ENCODE measurements at places on chromosomes 7 and 10. TPM values are rescaled to one million over a fixed set of nuclear protein-coding genes. Genes with fewer than 3 reads are reported as not detected.
A peak's percentile ranks its signal among the peaks of the same experiment; 100 is the strongest.

The MACC1 gene
- total RNA-seq, result not detected

The NEBL gene
- total RNA-seq, result not detected

The SAMD9L gene
- 8.2 TPM for total RNA-seq

The TRPV5 gene
- total RNA-seq, result not detected

The CALCR gene
- total RNA-seq, result not detected

The PALD1 gene
- 0.69 TPM for total RNA-seq

The LIPN gene
- not detected for total RNA-seq

The MYL7 gene
- not detected for total RNA-seq

The PKD2L1 gene
- not detected for total RNA-seq

The PDCD11 gene
- 50.1 TPM for total RNA-seq

The NRG3 gene
- total RNA-seq, result not detected

The ADIRF gene
- total RNA-seq, result not detected

- no peak overlapping the region for H3K27ac ChIP-seq
- DNase-seq, result no peak
- H3K27me3 ChIP-seq, result no peaks in the 10 kb centered on the region
- H3K4me1 ChIP-seq, result no peaks in the 10 kb centered on the region
- H3K4me3 ChIP-seq, result no peak overlapping the region
- peaks cover 56% of the 10 kb centered on the region for H3K36me3 ChIP-seq
These were observed 248.3 kb downstream of the EBF3 start for GRCh38 chr10:129715805-129716204.

GRCh38 chr10:71302874-71303568 lies 16.0 kb upstream of the SLC29A3 start:
- no peak overlapping the region for H3K4me3 ChIP-seq
- H3K36me3 ChIP-seq, result no peaks in the 10 kb centered on the region
- no peaks in the 10 kb centered on the region for H3K27me3 ChIP-seq
- peaks cover 2% of the 10 kb centered on the region for H3K4me1 ChIP-seq
- no peak overlapping the region for H3K27ac ChIP-seq
- no peak for DNase-seq

DNA sequence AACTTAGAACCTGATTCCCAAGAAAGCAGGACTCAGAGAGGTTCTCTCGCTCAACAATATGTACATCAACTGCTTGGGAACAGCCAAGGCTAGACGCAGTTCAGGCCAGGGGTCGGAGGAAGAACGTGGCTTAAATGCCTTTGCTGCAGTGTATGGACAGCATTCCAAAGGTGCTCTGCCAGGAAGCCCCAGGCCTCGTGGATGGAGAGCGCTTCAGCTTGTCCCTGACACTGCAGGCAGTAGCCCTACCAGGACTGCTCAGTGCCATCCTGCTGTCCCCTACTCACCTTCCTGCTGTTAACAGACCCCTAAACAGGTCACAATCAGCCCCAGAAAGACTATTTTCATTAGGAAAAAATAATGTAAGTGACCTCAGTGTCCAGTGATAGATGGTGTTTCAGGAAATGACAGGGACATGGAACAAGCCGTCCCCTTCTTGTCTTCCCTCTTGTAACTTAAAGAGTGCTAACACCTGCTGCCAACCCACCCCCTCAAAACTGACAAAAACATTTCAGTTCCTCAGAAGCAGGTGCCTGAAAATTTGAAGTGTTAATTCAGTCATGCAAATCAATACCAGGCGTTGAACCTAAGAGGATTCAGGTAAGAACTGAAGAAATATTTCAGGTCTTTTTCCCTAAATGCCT lies 16.5 kb downstream of the CREB3L2 start:
- H3K27ac ChIP-seq, result no peak overlapping the region
- H3K4me3 ChIP-seq, result no peak overlapping the region
- H3K4me1 ChIP-seq, result peaks cover 3% of the 10 kb centered on the region
- DNase-seq, result no peak
- peaks cover 26% of the 10 kb centered on the region for H3K36me3 ChIP-seq

DNA sequence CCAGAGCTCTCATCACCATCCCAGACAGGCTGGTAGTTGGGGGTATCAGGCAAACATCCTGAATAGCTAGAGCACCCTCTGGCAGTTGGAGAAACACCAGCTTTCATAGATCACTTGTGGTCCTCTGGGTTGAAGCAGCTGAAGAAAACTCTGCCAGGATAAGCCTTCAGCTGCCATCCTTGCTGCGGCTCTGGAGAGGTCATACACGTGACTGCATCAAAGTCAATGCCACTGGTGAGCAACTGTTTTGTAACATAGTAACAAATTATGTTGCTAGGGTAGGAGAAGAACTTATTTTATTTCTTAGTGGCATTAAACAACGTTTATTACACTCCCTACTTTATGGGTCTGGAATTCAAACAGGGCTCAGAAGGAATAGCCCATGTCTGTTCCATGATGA lies 19.2 kb upstream of the PANK1 start:
- no peaks in the 10 kb centered on the region for H3K36me3 ChIP-seq
- DNase-seq, result no peak
- H3K27me3 ChIP-seq, result no peaks in the 10 kb centered on the region
- no peak overlapping the region for H3K4me3 ChIP-seq
- no peaks in the 10 kb centered on the region for H3K4me1 ChIP-seq

GRCh38 chr10:84296091-84296981 lies 32.1 kb upstream of the CCSER2 start:
- H3K27ac ChIP-seq, result no peak overlapping the region
- H3K27me3 ChIP-seq, result peaks cover 3% of the 10 kb centered on the region
- no peak overlapping the region for H3K4me3 ChIP-seq
- DNase-seq, result no peak
- H3K4me1 ChIP-seq, result peaks cover 21% of the 10 kb centered on the region
- no peaks in the 10 kb centered on the region for H3K36me3 ChIP-seq

DNA sequence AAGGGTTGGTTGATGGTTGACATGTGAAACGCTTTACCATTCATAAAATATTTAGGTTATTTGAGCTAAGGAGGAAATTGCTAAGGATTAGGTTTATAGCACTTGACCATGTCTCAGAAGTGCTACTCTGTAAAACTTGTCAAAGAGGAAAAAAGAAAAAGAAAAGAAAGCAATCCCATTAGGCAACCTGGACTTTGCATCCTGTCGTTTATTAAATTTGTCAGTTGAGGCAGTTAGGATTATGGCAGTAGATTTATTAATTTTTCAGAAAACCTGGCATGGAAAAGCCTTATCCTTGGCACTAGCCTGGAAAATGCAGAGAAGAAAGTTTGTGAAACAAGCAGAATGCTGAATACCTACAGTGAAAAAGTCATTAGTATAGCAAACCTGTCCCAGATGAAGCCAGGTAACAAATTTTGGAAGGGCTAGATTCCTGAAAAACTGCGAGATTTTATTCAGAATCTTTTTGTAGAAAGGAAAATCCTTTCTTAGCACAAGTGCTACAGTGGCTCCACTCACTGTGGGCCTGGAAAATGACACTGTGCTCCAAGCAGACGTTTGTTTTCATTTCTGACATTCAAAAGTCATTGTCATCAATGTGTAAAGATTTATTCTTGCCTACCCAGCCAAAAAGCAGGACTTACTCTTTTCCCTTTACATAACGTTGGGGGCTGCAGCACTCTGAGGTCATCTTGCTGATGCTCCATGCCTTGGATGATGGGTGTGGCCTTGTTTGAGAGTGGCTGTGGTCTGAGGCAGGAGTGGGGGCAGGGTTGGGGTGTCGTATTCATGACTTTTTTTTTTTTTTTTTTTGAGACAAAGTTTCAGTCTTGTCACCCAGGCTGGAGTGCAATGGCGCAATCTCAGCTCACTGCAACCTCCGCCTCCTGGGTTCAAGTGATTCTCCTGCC lies 664.9 kb downstream of the SUGCT start:
- H3K27me3 ChIP-seq, result no peaks in the 10 kb centered on the region
- H3K27ac ChIP-seq, result no peak overlapping the region
- DNase-seq, result no peak
- H3K4me3 ChIP-seq, result no peak overlapping the region
- H3K36me3 ChIP-seq, result no peaks in the 10 kb centered on the region
- H3K4me1 ChIP-seq, result no peaks in the 10 kb centered on the region

DNA sequence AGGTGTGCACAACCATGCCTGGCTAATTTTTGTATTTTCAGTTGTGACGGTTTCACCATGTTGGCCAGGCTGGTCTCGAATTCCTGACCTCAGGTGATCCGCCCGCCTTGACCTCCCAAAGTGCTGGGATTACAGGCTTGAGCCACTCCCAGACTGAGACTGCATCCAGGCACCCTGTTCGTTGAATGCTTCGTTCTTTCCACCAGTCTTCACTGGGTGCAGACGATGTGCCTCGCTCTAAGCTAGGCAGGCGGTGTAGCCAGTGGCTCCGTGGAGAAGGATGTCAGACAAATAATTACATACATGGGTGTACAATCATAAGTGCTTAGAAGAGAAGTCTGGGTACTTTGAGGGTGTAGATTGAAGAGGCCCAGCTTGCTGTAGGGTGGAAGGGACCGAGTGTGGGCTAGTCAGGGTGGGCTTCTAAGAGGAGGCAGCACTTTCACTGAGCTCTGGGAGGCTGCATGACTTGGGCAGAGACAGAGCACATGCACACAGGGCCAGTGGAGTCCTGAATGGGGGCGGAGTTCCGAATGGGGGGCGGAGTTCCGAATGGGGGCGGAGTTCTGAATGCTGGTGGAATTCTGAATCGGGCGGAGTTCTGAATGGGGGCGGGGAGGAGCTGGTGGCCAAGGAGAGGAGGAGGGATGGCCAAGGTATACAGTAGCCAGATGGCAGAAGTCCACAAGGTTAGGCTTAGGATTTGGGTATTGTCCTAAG lies 74.3 kb downstream of the COL26A1 start:
- H3K36me3 ChIP-seq, result no peaks in the 10 kb centered on the region
- H3K27me3 ChIP-seq, result peaks cover 8% of the 10 kb centered on the region
- H3K4me1 ChIP-seq, result peaks cover 2% of the 10 kb centered on the region
- DNase-seq, result no peak

DNA sequence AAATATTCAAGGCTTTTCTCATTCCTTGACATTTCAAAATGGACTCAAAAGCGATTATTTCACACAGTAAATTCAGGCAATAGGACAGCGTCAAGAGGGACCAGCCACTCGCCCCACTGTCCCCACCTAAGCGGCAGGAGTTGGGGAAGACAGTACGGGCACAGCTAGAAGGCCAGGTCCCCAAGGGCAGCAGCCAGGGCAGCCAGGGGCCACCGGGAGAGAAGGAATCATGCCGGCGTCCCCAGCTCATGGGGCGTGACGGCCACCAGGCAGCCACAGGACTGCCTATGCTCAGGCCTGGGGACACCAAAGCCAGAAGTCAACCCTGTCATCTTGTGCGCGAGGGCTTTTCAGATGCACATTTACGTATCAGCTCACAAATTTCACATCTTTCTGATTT lies 225.7 kb upstream of the PPP2R2D start:
- H3K27me3 ChIP-seq, result peaks cover 5% of the 10 kb centered on the region
- no peaks in the 10 kb centered on the region for H3K4me1 ChIP-seq
- no peaks in the 10 kb centered on the region for H3K36me3 ChIP-seq
- DNase-seq, result no peak

GRCh38 chr10:10020945-10021344 lies 996.7 kb upstream of the CELF2 start:
- H3K4me1 ChIP-seq, result no peaks in the 10 kb centered on the region
- peaks cover 13% of the 10 kb centered on the region for H3K27me3 ChIP-seq
- H3K4me3 ChIP-seq, result no peak overlapping the region
- DNase-seq, result no peak

DNA sequence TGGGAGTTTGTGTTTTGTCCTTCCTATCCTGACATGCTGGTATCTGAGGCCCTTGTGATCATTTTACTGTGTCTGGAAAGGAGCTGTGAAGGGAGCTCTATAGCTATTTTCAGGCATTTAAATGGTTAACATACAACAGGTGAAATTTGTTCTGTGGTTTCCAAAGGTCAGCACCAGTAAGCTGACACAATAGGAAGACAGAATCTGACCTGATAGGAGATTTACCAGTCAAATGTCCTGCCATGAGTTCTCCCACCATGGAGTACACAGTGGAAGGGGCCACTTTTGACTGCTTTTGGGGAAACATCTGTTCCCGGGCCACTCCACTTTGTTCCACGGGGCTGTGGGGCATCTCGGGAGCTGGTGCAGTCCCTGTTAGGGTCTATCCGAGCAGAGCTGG lies 17.6 kb downstream of the FKBP6 start:
- no peak for DNase-seq
- no peak overlapping the region for H3K27ac ChIP-seq
- H3K36me3 ChIP-seq, result no peaks in the 10 kb centered on the region
- no peaks in the 10 kb centered on the region for H3K4me1 ChIP-seq
- no peaks in the 10 kb centered on the region for H3K27me3 ChIP-seq

DNA sequence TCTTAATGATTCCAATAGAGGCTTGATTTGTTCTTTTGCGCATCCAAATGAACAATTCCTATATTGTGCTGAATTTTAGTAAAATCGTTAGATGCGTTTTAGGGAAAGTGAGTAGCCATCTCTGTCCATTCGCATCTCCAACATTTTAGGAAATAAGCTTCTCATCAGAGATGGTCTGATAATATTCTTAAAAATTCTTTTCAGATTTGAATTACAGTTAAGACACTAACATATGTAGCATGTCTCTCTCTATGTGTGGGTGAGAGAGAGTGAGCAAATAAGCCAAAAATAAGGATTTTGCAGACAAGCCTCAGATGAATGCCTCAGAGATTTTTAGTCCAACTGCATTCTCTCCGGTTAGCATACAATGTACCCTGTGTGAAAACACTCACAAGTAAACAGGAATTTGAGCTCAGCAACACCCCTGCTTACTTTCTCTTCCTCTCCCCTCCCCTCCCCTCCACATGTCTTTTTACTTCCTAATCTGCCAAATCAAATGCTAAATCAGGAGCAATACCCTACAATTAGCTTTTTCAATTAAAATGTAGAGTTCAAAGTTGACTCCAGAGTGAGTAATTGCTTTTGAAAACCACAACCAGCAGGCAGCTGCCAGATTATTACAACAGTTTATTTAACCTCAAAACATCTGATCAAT lies 354.4 kb downstream of the CRPPA start:
- no peak overlapping the region for H3K4me3 ChIP-seq
- H3K27me3 ChIP-seq, result no peaks in the 10 kb centered on the region
- H3K4me1 ChIP-seq, result no peaks in the 10 kb centered on the region

GRCh38 chr10:87842220-87842641 lies 21.1 kb downstream of the KLLN start:
- no peaks in the 10 kb centered on the region for H3K27me3 ChIP-seq
- peak; percentile 14 for DNase-seq
- H3K4me3 ChIP-seq, result no peak overlapping the region
- no peaks in the 10 kb centered on the region for H3K36me3 ChIP-seq

GRCh38 chr7:119937745-119938144 lies 335.2 kb upstream of the KCND2 start:
- H3K4me3 ChIP-seq, result no peak overlapping the region
- no peaks in the 10 kb centered on the region for H3K4me1 ChIP-seq
- no peak for DNase-seq
- H3K36me3 ChIP-seq, result no peaks in the 10 kb centered on the region
- H3K27me3 ChIP-seq, result no peaks in the 10 kb centered on the region

Measured in activated naive CD4-positive, alpha-beta T cell treated with anti-CD3 and anti-CD28 coated beads for 36 hours (primary cell).